Activated naive CD4-positive, alpha-beta T cell treated with anti-CD3 and anti-CD28 coated beads, Interleukin-2, amount 50 U/mL, for 16 hours (primary cell): ENCODE measurements at places on chromosomes 4 and X.

GRCh38 chr4:146051223-146051622 lies 112.6 kb upstream of the ZNF827 start:
- DNase-seq, result no peak

- no peak for DNase-seq
Observed at GRCh38 chrX:63050225-63050624, 300.9 kb downstream of the SPIN4 start.

DNA sequence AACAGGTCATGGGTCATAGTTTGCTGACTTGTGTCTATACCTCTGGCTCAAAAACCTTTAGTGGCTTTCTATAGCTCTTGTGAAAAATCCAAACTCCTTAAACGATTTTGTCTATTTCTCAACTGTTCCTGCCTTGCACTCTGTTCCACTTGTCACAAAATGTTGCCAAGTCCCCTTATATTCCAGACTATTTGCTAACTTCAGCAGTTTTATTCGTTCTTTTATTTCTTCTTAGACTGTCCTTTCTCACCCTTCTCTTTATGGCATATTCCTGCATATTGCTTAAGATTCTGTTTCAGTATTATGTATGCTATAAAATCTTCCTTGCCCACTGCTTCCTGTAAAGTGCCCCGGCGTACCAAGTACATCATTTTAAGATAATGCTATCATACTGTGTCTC lies 80.8 kb downstream of the RAB28 start:
- DNase-seq, result no peak

- DNase-seq, result no peak
Observed at GRCh38 chr4:1329408-1330371, 17.3 kb upstream of the UVSSA start.

DNA sequence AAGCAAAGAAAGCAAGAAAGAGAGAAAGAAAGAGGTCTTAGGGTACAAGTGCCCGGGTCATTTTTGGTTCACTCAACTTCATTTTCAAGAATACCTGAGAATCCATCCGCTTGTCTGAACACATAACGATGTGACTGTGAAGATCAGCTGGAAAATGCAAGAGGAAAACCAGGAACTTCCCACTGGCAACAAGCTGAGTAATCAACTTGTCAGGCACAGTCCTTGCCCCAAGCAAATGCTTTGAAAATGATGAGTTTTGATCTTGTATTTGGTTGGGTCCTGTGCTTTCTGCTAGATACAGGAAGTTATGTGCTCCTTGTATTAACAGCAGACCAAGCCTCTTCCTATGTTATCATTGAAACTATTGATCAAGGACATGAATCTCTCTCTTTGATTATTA lies 239.1 kb downstream of the ASMT start:
- no peak for DNase-seq

GRCh38 chrX:2373615-2374014 lies 127.2 kb downstream of the DHRSX start:
- no peak for DNase-seq

- DNase-seq, result no peak
Observed at GRCh38 chr4:71713611-71714203, 70.2 kb downstream of the GC start.

GRCh38 chrX:73913580-73913979 lies 350.6 kb downstream of the CHIC1 start:
- DNase-seq, result no peak

- no peak for DNase-seq
Observed at GRCh38 chrX:42943051-42943974, 165.3 kb upstream of the PPP1R2C start.

- no peak for DNase-seq
Observed at GRCh38 chrX:110310000-110310790, 7.7 kb downstream of the AMMECR1 start.

GRCh38 chr4:38757945-38758600 lies 24.7 kb downstream of the TLR10 start:
- no peak for DNase-seq

- no peak for DNase-seq
Observed at GRCh38 chr4:98996765-98997068, 1.2 kb downstream of the METAP1 start.

GRCh38 chr4:104756837-104757236 lies 262.1 kb upstream of the CXXC4 start:
- DNase-seq, result no peak

GRCh38 chrX:108993909-108994308 lies 257.5 kb upstream of the IRS4 start:
- no peak for DNase-seq

GRCh38 chr4:985123-985830 lies 1.6 kb upstream of the IDUA start:
- DNase-seq, result peak; percentile 82

DNA sequence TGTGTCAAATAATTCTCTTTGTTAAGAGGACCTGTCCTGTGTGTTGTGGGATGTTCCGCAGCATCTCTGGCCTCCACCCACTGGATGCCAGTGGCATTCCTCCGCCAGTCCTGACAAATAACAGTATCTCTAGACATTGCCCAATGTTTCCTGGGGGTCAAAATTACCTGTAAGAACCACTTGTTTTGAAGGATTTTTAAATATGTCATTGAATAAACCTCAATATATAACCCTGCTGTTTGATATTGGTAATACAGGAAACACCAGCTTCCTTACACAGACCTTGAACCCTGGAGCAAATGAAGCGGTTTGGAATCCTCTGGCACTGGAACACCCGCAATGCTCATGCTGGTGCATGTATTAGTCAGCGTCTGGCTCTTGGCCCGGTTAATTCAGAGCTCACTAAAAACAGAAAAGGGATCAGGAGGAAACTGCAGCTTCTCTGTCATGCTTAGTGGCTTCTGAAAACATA lies 101.3 kb downstream of the TBL1X start:
- peak; percentile 13 for DNase-seq

DNA sequence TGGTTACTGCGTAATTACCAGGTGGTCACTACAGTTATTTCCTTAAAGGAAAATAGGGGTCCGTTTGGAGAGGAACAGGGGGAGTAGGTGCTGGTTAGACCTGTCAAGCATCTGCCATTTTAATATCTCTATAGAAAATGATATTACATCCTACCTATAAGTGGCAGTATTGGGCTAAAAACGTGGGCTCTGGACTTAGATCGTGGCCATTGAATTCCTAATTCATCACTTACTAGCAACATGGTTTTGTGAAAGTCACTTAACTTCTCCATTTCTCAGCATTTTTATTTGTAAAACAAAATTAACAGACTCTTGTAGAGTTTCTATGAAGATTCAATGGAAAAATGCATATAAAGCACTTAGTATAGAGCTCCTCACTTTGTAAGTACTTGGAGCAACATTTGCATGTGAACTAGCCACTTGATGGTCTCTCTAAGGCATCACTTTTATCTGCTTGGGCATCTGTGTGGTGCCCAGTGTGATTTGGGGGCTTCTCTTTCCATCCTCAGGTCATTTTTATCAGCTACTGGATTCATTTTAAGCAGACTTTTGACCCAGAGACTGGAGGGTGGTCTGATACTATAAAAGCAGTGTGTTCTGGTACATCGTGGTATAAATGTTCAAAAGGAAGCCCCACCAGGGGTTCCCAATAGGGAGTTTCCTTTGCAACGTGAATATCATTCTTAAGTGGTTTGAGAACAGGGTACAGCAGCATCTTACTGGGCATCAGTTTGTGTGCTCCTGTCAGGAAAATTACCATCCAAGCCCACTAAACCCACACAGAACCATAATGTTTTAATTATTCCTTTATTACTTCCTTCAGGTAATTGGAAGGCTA lies 42.7 kb upstream of the RASSF6 start:
- no peak for DNase-seq

- no peak for DNase-seq
Observed at GRCh38 chr4:186724058-186724863, 605 bp upstream of the FAT1 start.

GRCh38 chrX:136251041-136251991 lies at the start of gene MAP7D3:
MAP7D3 (minus strand) TSS chrX:136251400; CDS start chrX:136251358, 42 bp downstream.
- peak; percentile 73 for DNase-seq

GRCh38 chr4:73178389-73178788 lies 80.2 kb downstream of the ANKRD17 start:
- DNase-seq, result no peak

DNA sequence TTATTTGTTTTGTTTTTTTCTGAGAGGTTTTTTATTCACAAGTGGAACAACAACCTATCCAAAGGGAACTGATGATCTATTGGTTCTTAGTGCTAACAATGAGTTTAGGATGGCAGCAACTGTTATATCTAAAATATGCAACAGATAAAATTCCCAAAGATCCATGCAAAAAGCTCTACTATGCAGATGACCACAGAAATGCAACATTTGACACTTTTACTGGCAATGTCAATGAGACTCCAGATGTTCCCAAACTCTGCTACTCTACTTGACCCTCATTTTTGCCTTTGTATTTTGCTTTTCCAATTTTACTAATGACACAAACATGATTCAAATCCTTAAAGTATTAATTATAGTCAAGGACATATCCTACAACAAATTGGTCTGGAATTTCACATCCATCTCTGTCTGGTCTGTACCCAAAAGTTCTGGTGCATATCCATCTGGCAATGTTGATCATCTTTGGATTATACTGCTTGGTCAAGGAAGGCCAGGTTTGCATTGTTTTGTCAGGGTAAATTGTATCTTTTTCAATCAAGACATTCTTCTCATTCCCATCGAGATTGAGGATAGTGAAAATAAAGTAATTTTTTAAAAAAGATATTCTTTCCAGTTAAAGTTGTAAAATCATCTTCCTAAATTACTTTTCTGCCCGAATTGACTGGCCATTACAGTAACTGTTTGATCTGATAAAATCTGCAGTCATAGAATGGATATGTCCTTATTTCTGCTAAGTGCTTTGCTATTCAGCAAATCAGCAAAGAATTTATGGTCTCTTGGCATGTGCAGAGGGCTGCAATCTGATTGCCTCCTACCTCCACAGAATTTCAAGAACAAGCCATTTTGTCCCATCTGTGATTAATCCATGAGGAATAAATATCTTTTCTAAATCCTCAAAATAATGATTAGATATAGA lies 73.6 kb downstream of the FGFBP1 start:
- no peak for DNase-seq

DNA sequence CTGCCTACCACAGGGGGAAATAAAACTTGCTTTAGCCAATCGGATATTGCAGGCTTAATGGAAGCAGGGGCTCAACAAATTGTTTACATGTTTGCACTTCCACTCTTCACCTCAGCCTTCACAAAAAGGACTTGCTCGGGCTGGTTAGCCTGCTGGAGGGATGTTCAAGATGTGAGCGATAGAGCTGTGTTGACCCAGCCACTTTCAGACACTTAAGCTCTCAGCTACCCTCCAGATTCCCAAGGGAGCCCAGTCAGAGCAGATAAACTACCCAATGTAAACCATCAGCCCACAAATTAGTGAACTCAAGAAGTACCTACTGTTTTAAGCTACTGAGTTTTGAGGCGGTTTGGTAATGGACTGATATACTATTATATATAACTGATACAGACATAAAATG lies 508.4 kb upstream of the FTHL17 start:
- DNase-seq, result no peak

DNA sequence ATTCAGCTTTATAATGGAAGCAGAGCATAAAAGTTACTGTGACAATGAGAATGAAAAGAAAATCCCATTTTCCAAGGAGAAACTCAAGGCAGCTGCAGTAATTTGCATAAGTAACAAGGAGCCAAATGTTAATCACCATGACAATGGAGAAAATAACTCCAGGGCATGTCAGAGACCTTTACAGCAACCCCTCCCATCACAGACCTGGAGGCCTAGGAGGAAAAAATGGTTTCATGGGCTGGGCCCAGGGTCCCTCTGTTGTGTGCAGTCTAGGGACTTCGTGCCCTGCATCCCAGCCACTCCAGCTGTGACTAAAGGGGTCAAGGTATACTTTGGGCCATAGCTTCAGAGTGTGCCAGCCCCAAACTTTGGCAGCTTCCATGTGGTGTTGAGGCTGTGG lies 223.5 kb downstream of the NPFFR2 start:
- no peak for DNase-seq

DNA sequence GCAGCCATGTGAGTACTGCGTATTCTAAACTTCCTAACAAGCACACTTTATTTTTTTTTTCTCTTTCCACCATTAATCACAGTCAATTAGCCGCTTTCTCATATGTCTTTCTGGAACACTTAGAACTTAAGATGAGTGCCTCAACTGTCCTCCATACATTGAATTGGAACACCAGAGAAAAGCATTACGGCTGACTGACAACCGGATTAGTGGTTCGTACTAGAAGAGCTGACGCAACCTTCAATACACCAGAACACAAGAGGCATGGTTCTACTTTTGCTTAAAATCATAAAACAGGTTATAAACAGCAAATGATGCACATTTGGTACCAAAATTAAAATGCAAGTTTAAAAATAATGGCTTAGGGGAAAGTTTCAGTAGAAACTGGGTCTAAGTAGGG lies 3.3 kb downstream of the TMEM47 start:
- DNase-seq, result no peak

GRCh38 chrX:18931972-18932371 lies 51.9 kb downstream of the PHKA2 start:
- no peak for DNase-seq

- DNase-seq, result no peak
Observed at GRCh38 chr4:117527601-117528000, 442.2 kb upstream of the TRAM1L1 start.

DNA sequence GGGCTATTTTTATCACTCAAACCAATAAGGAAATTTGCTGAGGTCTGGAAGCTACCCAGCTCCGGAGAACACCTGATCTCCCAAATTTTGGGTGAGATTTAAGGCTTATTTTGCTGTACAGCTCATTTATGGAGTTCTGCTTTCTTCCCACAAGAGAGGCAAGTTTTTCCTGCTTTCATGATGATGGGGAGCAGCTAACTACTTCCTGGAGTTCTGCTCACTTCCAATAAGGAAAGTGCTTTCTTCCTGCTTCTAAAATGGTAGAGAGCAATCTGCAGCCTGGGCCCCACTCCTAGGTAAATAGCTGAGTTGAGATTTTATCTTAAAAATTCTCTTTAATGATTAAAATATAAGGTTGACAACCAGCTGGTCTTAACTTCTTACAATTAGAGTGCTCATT lies 606.0 kb upstream of the HTR2C start:
- DNase-seq, result no peak

DNA sequence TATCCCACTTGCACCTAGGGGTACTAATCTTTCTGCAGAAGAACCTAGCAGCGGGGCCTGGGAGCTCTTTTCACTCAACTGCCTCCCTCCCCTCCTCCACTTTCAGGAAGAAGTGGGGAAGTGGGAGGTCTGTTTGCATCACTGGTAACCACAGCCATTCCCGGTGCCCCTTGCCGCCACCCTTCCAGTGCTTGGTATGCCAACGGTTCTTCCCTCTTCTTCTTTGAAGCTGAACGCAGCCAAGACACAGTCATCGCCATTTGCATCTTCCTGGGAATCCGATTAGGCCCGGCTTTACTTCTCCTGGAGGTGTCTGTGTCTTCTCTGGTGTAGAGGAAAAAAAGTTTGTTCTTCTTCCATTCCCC lies 47.2 kb upstream of the RBPJ start:
- no peak for DNase-seq

- peak; percentile 51 for DNase-seq
Observed at GRCh38 chr4:38860788-38861424, 4.3 kb upstream of the TLR6 start.
